ENCODE measurements at places on chromosomes 7 and 10.

DNA sequence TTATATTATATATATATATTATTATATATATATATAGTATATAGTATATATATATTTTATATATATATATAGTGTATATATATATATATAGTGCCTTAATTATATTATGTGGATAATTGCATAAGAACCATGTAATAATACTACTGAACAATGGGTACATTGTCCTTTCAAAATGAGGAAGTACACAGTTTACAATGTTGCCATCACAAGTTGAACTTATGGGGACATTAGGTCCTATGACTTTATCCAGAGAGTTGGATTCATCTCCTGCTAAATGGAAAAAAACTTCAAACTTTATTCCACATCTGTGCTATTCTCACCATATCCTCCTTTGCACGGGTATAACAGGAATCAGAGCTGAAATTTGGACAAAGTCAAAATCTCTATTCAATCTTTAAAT lies 105.0 kb upstream of the AGR3 start:
- DNase-seq = no peak

GRCh38 chr7:1086588-1087464 lies 1.1 kb upstream of the GPER1 start:
- peak; percentile 78 for DNase-seq

DNA sequence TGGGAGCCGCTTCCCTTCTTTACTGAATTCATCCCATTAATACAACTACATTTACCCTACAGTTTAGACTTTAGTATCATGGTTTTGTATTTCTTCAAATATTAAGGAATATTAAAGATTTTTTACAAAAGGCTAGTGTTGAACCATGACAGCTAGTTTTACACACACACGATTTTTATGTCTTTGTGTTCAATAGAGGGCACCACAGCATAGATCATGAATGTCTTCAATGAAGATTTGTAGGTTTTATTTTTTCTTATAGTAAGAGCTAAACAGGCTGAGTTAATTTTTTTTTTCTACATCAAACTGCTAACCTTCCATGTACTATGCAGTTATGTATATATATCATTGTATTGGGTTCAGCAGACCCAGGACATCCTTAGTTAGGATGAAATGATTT lies 76.9 kb downstream of the SNX10 start:
- DNase-seq = no peak

DNA sequence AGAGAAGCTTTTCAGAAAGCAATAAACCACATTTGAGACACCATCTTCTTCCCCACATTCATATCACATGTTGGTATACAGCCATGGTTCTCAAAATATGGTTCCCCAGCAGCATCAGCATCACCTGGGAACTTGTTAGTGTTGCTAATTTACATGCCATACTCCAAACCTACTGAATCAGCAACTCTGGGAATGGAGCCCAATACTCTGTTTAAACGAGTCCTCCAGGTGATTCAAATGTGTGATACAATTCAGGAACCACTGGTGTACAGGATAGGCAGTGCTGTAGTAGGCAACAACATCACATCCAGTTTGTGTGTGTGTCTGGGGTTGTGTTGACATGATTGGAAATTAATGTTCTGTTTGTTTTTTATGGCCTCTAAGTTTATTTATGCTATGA lies 47.7 kb downstream of the ZNF277 start:
- no peak for DNase-seq

DNA sequence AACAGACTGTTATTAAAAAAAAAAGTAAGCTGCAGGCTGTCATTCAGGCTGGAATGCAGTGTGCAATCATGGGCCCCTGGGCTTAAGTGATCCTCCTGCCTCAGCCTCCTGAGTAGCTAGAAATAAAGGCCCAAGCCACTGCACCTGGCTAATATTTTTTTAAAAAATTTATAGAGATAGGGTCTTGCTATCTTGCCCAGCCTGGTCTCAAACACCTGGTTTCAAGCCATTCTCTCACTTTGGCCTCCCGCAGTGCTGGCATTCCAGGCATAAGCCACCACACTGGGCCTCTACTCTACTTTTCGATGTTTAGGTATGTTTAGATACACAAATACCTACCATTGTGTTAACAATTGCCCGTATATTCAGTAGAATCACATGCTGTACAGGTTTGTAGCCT lies 270.4 kb upstream of the PRKCQ start:
- DNase-seq = no peak

- DNase-seq = peak; percentile 30
These were observed 27.8 kb upstream of the CDHR3 start for GRCh38 chr7:105935250-105935649.
